Thoracic aorta (tissue), 2 donors: ENCODE measurements at places on chromosomes 7 and 10. TPM values are rescaled to one million over a fixed set of nuclear protein-coding genes. Genes with fewer than 3 reads are reported as not detected.

The CDK14 gene
- 10.8 TPM for total RNA-seq

- no peak for DNase-seq
These were observed 101.2 kb upstream of the KLF6 start for GRCh38 chr10:3886191-3886590.

- no peak for DNase-seq
These were observed at the start of gene TLX1 for GRCh38 chr10:101130984-101131961. Gene TLX1, plus strand, starts transcription at chr10:101131300. Its CDS starts 242 bp downstream, at chr10:101131542.

The SSC4D gene
- total RNA-seq = 1.5 TPM

DNA sequence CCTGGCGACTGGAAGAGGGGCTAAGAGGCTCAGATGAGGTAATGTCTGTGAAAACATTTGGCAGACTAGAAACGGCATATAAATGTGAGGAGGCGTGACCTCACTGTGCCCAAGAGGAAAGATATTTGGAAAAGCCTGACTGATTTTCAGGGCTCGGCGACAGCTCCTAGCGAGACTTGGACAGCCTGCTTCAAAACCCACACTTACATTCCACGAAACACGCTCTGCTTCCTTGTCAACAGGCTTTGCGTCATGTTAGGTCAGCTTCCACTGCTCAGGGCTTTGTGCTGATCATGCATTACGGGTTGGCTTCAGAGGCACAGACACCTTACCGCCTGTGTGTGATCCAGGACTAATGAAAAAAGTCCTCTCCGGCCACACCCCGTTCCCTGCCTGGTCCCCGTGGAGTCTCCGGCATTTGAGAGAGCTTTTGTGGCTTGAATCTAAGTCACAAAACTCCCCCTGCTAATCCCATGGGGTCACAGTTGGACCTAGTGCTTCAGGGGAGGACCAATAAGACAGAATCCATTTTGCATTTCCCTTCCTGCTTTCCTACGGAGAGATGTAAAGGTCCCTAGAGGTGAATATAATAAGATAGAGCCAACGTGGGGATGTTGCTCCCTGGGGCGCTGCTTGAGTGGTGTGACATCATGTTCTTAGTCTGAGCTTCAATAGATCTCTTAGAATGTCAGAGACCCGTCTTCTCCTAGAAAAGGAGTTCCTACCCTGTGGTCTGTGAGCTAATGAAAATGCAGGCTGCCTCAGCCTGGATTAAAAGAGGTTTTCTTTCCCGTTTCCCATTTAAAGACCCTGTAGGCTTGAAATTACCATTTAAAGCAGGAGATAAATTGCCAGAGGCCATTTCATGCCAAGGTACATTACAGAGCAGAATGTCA, 25.5 kb downstream of the FGFBP3 start:
- peak; percentile 15 for DNase-seq

DNA sequence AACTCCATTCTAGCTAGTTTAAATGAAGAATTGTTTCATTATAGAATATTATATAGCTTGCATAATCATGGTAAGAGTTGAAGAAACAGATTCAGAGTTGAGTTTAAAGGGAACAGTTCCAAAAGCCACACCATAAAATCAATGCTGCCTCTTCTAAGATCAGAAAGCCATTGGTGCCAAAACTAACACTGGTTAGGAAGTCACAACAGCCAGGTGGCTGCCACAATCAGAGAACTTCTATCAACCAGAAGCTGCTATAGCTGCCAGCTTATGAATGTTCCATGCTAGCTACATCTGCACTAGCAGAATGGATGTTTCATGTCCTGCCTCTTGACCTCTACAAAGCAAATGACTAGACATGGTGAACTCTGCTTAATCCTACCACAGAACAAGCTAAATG, 583.1 kb upstream of the LRRN3 start:
- no peak for DNase-seq

- DNase-seq = no peak
These were observed 105.0 kb upstream of the WDR11 start for GRCh38 chr10:120746001-120746777.

DNA sequence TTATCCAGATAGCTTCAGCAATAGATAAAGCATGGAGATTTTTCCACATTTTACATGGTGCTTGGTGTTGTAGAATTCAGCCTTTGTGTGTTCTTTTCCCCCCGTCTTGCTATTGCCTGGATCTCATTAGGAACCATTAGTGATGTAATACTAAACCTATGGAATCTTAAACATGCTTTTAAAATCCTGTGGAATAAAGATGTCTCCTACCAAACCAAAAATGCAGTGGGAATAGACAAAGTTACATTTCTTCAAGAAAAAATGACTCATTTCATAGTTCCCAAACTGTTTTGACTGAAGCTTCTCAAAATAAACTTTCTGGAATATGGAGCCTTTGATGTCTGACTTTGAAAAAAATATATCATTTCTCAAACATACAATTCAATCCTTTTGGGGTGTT, 44.0 kb downstream of the CALD1 start:
- DNase-seq = no peak

DNA sequence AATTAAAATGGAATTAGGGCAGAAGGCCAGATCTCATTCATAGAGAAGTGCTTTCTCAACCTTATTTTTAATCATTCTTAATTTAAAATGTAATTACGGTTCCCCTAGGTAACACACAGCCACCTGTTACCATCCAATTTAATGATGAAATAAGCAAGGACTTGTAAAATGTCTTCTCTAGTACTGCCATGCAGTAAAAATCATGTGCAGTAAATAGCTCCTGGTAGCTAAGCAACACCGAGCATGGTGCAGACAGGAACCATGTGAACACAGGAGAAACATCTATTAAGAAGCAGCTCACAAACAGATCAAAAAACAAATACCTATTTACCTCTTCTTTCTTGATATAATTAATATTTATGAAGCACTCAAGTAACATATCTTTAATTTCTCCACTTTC, 15.1 kb downstream of the NCAPG2 start:
- DNase-seq = no peak

GRCh38 chr10:89206402-89207180, 526 bp downstream of the CH25H start:
- DNase-seq = no peak

- DNase-seq = no peak
These were observed 577.5 kb downstream of the GRID1 start for GRCh38 chr10:85789125-85789524.

- no peak for DNase-seq
These were observed 44.8 kb upstream of the BAMBI start for GRCh38 chr10:28632584-28632945.

GRCh38 chr10:73359492-73359891, 828 bp upstream of the CFAP70 start:
- DNase-seq = no peak

- DNase-seq = no peak
These were observed 71.6 kb downstream of the ADARB2 start for GRCh38 chr10:1665681-1666080.
